ENCODE measurements at places on chromosomes 7 and 10.

DNA sequence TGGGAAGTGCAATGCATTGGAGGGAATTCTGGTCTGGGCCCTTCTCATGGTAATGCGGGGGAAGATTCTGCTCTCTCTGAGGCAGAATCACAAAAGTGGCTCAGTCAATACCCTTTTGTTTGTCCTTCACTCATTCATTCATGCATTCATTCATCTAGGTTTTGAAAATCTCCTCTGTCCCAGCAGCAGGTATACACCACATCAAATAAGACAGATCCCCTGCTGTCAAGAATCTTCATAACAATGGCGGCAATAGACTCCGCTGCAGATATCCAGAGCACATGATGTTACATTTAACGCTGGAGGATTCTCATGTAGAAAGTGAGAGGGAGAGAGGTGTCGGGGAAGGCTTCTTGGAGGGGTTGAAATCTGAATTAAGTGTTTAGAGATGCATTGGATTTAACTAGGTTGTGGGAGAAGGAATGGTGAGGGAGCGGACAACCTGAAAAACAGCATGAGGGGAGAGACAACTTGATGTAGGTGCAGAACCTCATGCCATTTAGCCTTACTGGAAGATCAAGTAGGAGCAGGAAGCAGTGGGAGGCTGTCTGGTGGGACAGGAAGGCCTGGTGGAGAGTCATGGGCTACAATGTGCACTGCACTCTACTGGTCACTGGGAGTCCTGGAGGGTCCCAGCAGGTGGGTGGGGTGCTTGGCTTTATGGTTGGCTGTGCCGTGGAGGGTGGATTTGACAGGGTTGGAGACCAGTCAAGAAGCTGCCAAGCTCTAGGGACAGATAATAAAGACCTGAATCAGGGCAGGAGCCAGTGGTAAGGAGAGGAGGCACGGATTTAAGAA is 5.2 kb upstream of the FAM180A start:
- DNase-seq: no peak

DNA sequence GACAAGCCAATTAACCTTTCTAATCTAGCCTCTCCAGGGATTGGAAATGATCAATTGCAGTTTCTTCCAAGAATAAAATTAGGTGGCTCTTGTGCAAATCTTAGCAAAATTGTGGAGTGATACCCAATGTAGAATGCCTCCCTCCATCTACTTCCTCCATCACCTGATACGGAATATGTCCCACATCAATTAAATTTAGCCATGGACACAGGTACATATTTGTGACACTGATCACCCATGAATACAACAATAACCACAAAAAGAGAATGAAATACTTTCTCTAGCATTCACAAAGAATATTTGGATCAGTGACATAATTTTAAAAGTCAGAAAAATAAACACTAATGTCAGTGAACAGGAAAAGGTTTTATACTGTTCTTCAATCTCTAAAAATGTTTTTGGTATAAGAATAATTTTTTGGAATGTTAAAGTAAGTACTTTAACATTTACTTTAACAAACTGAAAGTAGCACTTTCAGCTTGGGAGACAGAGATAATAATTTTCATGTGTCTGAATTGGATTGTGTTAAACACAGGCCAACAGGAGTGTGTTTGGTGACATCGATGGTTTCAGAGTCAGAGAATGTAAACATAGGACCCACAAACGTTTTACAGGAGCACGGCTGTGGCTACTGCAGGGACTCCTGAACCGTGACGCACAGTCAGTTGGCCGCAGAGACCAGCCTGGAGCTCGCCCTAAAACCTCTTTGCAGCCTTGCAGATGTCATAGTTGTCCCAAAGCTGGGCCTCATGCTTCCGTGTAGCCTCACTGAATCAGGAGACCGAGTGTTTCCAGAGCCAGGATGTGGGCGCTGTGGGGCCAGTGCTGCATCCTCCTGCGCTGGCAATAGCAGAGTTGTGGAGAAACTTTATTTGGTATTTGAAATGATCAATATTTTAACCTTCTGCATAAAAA is 7.2 kb downstream of the RBM20 start:
- no peak for DNase-seq

DNA sequence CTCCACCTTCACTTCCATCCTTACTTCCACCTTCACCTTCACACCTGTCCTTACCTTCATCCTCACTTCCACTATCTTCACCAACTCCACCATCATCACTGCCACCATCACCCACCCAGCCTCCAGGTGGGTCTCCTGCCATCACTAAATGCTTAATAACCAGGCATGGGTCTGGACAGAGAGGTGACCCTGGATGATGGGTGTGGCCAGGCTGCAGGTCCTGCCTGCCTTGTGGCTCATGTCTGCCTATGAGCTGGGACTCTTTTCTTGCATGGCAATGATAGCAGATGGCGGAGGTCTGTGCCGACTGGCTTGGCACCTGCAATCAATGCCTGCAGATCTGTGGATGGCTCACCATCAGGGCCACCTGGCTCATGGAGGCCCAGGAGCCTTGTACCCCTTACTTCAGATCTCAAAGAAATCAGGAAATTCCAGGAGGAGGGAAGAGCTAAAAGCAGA is 60.1 kb upstream of the ELN start:
- no peak for DNase-seq

- no peak for DNase-seq
These were observed 40.0 kb upstream of the AGR3 start for GRCh38 chr7:16921644-16922257.

- DNase-seq: no peak
These were observed 489.4 kb downstream of the SEMA3D start for GRCh38 chr7:84697506-84697905.

GRCh38 chr7:101565601-101566209 is 63.4 kb downstream of the MYL10 start:
- DNase-seq: no peak

DNA sequence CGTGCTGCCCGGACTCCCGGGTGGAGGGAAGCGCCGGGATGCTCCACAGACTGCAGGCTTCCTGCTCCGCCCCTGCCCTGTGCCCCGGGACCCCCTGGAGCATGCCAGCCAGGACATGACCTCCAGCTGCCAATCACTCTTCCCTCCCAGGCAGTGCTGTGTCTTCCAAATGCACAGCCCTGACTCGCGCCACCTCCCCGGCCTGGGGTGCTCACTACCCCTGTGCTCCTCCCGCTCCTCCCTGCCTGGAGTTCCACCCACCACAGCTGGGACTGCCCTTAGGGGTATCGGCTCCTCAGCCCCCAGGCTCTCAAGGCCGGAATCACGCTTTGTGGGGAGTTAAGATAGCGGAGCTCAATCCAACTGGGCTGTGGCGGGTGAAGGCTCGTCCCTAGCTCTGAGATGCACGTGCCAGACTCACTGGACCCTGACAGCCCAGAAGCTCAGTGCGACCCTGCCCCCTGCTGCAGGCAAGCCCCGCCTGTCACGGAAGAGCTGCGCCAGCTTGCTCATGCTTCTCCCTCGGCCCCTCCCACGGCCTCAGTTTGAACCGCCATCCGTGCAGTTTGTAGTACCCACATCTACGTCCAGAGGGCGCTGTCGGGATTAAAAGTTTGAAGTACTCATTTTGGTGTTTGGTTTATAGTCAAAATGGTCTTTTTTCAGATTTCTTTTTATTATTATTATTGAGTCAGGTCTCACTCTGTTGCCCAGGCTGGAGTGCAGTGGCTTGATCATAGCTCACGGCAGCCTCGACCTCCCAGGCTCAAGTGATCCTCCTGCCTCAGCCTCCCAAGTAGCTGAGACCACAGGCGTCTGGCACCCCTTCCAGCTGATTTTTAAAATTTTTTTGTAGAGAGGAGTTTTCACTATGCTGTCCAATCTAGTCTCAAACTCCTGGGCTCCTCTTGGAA is 142.5 kb upstream of the TCERG1L start:
- DNase-seq: peak; percentile 67

- DNase-seq: no peak
These were observed 19.9 kb downstream of the SLC26A4 start for GRCh38 chr7:107680478-107680877.

- DNase-seq: no peak
These were observed 343.0 kb downstream of the CRPPA start for GRCh38 chr7:16078076-16078952.

- no peak for DNase-seq
These were observed 39.2 kb downstream of the WBP1L start for GRCh38 chr10:102782673-102783551.

DNA sequence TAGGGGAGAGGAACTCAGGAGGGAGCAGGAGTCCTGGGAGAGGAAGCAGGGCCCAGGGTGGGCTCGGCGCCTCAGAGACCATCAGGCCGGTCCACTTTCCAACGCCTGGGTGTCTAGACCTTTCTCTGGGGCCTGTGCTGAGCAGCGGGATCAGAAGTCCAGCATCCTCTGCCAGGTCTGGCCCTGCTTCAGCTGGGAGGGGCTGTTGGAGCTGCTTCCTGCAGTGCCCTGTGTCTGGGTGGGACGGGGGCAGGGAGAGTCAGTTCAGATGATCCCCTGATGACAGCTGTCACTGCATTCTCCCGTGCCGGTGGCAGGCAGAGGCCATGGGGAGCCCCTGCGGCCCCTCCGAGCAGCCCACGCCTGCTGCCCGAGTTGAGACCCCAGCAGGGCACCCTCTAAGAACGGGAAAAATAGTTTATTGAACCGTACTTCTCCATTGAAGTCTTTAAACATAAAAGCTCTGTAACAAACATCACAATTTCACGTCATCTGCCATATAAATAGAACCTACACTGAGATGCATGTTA is 23.3 kb downstream of the AP5Z1 start:
- no peak for DNase-seq

DNA sequence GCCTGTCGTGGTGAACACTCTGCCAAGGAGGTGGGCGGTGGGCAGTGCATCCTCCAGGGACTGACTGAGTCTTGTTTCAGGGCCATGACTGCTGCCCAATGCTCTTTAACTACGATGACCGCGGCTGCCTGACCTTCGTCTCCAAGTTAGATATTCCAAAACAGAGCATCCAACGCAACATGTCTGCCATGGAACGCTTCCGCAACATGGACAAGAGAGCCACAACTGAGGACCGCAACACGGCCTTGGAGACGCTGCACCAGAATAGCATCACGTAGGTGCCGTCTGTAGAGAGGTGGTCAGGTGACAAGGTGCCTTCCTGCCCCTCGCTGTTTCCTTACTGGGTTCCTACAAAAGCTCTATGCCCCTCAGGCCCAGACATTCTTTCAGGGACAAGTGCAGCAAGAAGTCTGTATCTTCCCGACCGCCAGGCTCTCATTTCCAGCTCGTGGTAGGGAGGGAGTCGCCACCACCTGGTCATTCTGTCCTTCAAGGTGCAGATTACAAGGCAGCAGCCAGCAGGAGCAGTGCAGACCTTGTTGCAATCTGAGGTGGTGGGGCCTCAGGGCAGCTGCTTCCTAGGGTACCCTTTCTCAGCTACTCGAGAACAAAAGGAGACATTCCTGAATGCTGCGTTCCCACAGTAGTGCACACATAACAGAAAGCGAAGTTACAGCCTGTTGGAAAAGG is 14.9 kb upstream of the ARPC1B start:
- no peak for DNase-seq

GRCh38 chr10:88271761-88272543 is 311.2 kb downstream of the RNLS start:
- peak; percentile 5 for DNase-seq
